Activated CD4-positive, alpha-beta T cell treated with anti-CD3 and anti-CD28 coated beads for 36 hours (primary cell): ENCODE measurements at places on chromosomes 13 and 19. TPM values are rescaled to one million over a fixed set of nuclear protein-coding genes. Genes with fewer than 3 reads are reported as not detected.

DNA sequence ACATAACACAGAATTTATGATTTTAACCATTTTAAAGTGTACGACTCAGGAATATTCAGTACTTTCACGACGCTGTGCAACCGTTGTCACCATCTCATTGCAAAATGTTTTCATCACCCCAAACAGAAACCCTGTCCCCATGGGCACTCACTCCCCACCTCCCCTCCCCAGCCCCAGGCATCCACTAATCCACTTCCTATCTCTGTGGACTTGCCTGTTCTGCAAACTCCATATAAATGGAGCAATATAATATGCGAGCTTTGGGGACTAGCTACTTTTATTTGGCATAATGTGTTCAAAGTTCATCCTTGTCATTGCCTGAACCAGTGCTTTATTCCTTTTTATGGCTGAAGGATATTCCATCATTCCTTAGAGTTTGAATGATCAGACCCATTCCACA is 7.3 kb upstream of the INSR start:
- no peak for DNase-seq
- H3K36me3 ChIP-seq = no peaks in the 10 kb centered on the region
- no peaks in the 10 kb centered on the region for H3K4me1 ChIP-seq
- H3K27ac ChIP-seq = no peak overlapping the region

DNA sequence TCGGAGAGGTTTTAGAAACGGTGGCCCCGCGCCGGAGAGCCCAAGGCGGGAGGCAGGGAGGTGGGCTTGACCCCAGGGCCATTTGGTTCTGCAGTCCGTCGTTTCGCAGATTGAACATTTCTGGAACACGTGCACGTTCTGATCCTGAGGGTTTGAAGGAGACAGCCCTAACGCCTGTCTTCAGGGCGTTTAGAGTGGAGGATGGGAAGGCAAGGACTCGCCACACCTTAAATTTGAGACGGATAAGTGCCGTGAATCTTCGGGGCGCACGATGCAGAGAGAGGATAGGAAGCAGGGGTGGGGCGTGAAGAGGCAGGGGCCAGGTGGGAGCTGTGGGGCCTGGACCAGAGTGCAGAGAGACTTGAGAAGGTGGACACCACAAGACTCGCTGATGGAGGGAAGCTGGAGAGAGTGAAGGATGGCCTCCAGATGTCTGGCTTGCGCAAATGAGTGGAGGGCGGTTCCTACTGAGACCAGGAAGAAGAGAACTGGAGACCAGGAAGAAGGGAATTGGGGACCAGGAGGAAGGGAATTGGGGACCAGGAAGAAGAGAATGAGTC is 804 bp upstream of the MIER2 start:
- peaks cover 7% of the 10 kb centered on the region for H3K27me3 ChIP-seq
- peaks cover 39% of the 10 kb centered on the region for H3K4me1 ChIP-seq
- peak overlapping the region; percentile 34 for H3K27ac ChIP-seq

DNA sequence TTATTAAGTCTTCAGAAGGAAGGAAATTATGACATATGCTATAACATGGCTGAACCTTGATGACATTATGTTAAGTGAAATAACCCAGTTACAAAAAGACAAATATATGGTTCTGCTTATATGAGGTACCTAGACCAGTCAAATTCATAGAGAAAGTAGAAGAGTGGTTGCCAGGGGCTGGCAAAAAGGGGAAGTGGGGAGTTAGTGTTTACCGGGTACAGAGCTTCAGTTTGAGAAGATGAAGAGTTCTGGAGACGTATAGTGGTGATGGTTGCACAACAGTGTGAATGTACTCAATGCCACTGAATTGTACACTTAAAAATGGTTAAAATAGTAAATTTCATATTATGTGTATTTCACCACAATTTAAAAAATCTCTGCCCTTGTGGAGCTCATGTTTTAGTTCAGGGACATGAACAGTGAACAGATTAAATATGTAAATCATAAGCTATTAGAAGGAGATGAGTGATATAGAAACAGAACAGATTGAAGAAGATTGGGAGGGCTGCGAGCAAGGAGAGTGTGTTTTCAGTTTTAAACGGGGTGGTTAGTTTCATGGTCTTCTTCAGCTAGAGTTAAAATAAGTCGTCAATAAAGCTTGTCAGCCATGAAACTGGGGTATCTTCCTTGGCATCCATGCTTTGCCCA is 355.2 kb downstream of the KCNRG start:
- no peak overlapping the region for H3K27ac ChIP-seq
- peaks cover 23% of the 10 kb centered on the region for H3K27me3 ChIP-seq
- H3K4me1 ChIP-seq = peaks cover 18% of the 10 kb centered on the region
- no peak overlapping the region for H3K4me3 ChIP-seq
- no peaks in the 10 kb centered on the region for H3K36me3 ChIP-seq

DNA sequence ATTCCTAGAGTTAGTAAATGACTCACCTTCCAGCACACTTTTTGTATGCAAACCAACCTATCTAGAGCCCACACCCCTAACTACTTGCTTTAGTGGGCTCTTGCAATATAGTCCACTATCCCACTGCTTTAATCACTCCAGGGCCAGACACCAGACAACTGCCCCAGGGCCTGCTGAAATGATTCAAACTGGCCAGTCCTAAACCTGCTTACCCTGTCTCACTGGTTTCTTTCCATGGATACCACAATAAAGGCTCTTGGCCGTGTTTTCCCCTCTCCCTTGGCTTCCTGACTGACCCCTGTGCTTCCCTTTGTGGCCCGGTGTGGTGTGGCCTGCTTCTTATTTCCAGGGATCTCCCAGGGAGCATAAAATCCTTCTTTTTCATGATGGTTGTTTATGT is 14.6 kb downstream of the HS6ST3 start:
- DNase-seq = no peak
- no peaks in the 10 kb centered on the region for H3K4me1 ChIP-seq
- no peak overlapping the region for H3K4me3 ChIP-seq
- no peaks in the 10 kb centered on the region for H3K36me3 ChIP-seq

DNA sequence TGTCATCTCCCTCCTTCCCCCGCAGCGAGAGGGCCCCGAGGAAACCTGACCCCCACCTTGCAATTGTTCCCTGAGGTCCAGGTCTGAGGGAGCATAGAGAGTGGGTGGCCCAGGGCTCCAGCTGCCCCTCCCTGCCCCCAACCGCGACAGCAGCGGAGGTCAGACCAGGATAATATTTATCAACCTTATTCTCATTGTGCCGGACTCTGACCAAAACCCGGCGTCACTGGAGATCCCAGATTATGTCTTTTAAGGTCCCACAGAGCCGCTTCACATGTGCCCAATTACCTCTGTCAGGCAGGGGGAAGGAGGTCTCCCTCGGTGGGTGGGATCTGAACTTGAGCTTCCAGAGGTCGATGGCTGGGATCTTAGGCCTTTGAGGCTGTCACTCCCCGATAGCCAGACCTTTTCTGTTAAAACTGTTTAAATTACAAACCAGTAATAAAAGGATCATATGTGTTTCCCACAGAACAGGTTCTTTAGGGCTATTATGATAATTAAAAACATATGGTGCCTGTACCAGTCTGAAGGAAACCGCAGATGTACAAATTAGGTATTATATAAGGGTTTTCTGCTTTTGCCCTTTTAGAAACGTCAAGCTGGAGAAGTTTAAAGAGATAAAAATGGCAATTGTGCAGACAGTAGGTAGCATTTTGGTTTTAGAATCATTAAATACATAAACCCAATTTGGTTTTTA is 195.5 kb downstream of the ZNF536 start:
- H3K27me3 ChIP-seq = no peaks in the 10 kb centered on the region
- H3K4me1 ChIP-seq = no peaks in the 10 kb centered on the region
- H3K36me3 ChIP-seq = no peaks in the 10 kb centered on the region
- no peak for DNase-seq

The ZNF792 gene
- 5.6 TPM for total RNA-seq

DNA sequence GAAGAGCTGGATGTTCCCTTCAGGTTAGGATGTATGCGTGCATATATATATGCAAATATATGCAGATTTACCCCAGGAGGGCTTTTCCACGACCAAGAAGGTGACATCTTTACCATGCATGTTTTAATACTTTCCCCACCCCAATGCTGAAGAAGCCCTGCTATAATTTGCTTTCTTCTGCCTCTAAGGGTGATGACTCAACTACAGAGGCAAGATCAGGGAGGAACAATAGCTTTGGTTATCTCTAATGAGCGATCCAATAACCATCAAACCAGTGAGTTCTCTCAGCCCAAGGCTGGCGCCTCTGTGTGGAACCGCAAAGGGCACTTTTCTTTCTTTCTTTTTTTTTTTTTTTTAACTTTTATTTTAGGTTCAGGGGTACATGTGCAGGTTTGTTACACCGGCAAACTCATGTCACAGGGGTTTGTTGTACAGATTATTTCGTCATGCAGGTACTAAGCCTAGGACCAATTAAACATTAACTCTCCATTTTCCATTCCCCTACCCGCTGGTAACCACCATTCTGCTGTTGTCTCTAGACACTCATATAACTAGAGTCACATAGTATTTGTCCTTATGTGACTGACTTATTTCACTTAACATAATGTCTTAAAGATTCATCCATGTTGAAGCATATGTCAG is 25.7 kb upstream of the UBE2L5 start:
- H3K27ac ChIP-seq = no peak overlapping the region
- H3K4me1 ChIP-seq = peaks cover 26% of the 10 kb centered on the region
- no peak overlapping the region for H3K4me3 ChIP-seq
- no peak for DNase-seq

- no peak for DNase-seq
- H3K4me3 ChIP-seq = no peak overlapping the region
- no peaks in the 10 kb centered on the region for H3K36me3 ChIP-seq
- peaks cover 24% of the 10 kb centered on the region for H3K27me3 ChIP-seq
- H3K4me1 ChIP-seq = no peaks in the 10 kb centered on the region
These were observed 8.8 kb downstream of the SCEL start for GRCh38 chr13:77544355-77544754.

GRCh38 chr13:37481885-37482227 is 116.7 kb downstream of the POSTN start:
- no peaks in the 10 kb centered on the region for H3K4me1 ChIP-seq
- no peak overlapping the region for H3K27ac ChIP-seq
- DNase-seq = no peak
- no peaks in the 10 kb centered on the region for H3K27me3 ChIP-seq
- no peak overlapping the region for H3K4me3 ChIP-seq

DNA sequence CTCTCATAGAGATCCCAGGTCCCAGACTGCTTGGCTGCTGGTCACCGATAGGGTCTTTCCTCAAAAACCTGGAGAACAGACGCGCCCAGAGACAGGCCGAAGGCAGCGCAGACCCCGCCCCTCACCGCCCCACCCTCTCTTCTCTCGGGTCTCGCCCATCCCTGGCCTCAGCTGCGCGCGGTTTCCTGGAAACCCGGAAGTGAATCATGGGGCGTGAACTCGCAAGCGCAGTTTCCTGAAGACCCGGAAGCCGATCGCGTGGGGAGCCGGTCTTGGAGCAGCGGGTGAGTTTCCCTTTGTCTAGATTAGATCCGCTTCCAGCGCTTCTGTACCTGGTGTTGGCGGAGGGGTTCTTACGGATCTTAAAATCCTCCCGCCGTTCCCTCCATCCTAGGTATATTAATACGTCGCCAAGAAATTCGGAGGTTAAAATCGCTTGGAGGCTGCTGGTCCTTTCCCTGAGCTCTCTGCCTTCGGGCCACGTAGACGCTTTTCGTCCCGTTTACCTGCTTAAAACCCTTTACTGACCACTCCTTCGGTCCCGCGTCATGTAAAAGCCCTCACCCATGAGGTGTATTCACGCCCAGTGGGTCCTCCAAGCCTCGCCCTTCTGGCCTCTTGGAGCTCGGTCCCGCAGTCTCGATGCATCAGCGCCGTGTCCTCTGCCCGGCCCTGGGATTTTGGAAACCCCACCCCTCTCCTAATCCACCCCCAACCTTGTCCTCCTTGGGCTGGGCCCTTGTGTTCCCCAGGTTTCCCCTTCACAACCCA is at the start of gene ZNF578:
TSS of gene ZNF578 (plus strand) at position 230 of the 771 bp plus-strand sequence. CDS start 48,293 bp downstream, outside the sequence.
- H3K27ac ChIP-seq = peak within 1 kb of the TSS; percentile 75
- H3K4me1 ChIP-seq = peaks cover 11% of the 10 kb centered on the region
- peaks cover 63% of the 10 kb centered on the region for H3K36me3 ChIP-seq
- DNase-seq = peak; percentile 89
- H3K4me3 ChIP-seq = peak within 1 kb of the TSS; percentile 75

- no peak overlapping the region for H3K4me3 ChIP-seq
- no peaks in the 10 kb centered on the region for H3K36me3 ChIP-seq
- DNase-seq = no peak
- no peaks in the 10 kb centered on the region for H3K4me1 ChIP-seq
- H3K27me3 ChIP-seq = no peaks in the 10 kb centered on the region
- no peak overlapping the region for H3K27ac ChIP-seq
These were observed 392.7 kb upstream of the ZNF507 start for GRCh38 chr19:31952693-31953092.

The IGFL2 gene
- not detected for total RNA-seq

The CEACAM20 gene
- total RNA-seq = not detected

DNA sequence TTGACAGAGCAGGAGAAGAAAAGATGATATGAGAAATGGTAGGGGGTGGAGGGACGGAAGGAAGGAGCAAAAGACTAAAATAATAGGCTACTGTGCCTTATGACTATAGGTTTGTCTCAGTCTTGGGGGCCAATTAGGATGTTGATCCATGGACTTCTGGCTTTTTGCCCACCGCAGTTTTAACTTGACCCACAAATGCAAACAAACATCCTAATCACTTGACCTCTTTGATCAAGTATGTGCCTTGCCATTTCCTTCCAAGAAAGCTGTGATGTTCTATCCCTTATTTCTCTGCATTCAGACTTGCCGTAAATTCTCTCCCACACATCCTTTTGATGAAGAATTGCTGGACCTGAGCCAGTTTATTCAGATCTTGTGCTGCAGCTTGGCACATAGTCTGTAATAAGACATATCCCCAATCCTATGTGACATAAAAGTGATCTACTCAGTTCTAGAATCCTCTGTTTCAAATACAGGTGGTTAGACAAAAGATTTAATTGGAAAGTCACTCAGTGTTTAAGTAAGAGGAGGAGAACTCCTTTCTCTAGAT is 62.8 kb downstream of the TPT1 start:
- peaks cover 27% of the 10 kb centered on the region for H3K36me3 ChIP-seq
- no peak for DNase-seq
- H3K27me3 ChIP-seq = no peaks in the 10 kb centered on the region
- peaks cover 7% of the 10 kb centered on the region for H3K4me1 ChIP-seq
- H3K4me3 ChIP-seq = no peak overlapping the region

The TUBA3C gene
- total RNA-seq = not detected

The FAM216B gene
- total RNA-seq = not detected

- peaks cover 13% of the 10 kb centered on the region for H3K4me1 ChIP-seq
- H3K36me3 ChIP-seq = no peaks in the 10 kb centered on the region
- H3K4me3 ChIP-seq = peak overlapping the region; percentile 61
- H3K27ac ChIP-seq = peak overlapping the region; percentile 14
These were observed 13.6 kb upstream of the LATS2 start for GRCh38 chr13:21075011-21075378.

The KLK15 gene
- not detected for total RNA-seq

GRCh38 chr19:48398102-48398374 is 4.6 kb downstream of the GRIN2D start:
- H3K4me3 ChIP-seq = peak overlapping the region; percentile 83
- H3K27ac ChIP-seq = peak overlapping the region; percentile 84

GRCh38 chr13:27174766-27175455 is 3.3 kb upstream of the USP12 start:
- H3K27me3 ChIP-seq = peaks cover 3% of the 10 kb centered on the region
- H3K4me1 ChIP-seq = peaks cover 34% of the 10 kb centered on the region
- H3K27ac ChIP-seq = peak overlapping the region; percentile 53
- peak overlapping the region; percentile 6 for H3K4me3 ChIP-seq
- H3K36me3 ChIP-seq = peaks cover 5% of the 10 kb centered on the region
- no peak for DNase-seq
